Left renal cortex interstitium (tissue), 4 donors: ENCODE measurements at places on chromosomes 6 and 20. TPM values are rescaled to one million over a fixed set of nuclear protein-coding genes. Genes with fewer than 3 reads are reported as not detected.

GRCh38 chr6:164749221-164750064 is 560.0 kb downstream of the C6orf118 start:
- no peak for DNase-seq

Gene PRDM13
- not detected for polyA plus RNA-seq

- DNase-seq, result no peak
Measured at GRCh38 chr6:74657011-74657410, 548.8 kb downstream of the COL12A1 start.

Gene SEL1L2
- polyA plus RNA-seq, result not detected

GRCh38 chr20:3890398-3890751 is 1.2 kb downstream of the PANK2 start:
- DNase-seq, result no peak

DNA sequence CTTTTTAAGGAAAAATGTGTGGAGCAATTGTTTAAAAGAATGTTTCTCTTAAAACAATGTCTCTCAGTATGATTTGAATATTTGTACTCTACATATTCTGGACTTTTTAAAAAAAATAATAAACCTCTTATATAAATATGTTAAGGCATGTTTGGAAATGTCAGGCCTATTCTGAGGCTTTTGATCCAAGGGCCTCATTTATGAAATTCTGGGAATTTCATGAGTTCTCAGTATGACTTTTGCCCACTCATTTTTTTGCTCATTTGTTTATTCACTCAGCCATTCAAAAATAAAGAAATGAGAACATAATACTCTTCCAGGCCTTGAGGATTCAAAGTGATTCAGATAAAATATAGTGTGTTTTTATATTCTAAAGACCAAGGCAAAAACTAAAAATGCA is 60.4 kb downstream of the DOK5 start:
- DNase-seq, result no peak

GRCh38 chr6:121678245-121678644 is 242.8 kb downstream of the GJA1 start:
- DNase-seq, result no peak

- DNase-seq, result no peak
Measured at GRCh38 chr6:73791336-73791735, 95.3 kb downstream of the CD109 start.

GRCh38 chr6:158249340-158249836 is 62.9 kb upstream of the TULP4 start:
- no peak for DNase-seq

DNA sequence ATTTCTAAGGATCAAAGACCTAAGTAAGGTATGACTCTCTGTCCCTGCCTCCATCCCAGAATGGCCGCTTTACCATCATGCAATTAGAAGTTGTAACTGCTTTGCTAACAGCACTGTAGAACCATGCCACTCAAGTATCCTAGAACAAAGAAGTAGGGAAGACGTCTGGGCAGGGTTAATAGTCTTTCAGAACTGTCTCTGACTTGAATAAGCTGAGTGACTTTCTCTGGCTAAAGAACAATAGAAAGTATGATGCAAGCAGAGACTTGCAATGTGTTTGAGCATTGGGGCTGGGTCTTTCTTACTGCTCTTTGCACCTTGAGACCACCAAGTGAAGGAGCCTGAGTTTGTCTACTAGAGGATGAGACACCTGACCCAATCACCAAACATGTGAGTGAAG is 279.6 kb upstream of the JAG1 start:
- no peak for DNase-seq

DNA sequence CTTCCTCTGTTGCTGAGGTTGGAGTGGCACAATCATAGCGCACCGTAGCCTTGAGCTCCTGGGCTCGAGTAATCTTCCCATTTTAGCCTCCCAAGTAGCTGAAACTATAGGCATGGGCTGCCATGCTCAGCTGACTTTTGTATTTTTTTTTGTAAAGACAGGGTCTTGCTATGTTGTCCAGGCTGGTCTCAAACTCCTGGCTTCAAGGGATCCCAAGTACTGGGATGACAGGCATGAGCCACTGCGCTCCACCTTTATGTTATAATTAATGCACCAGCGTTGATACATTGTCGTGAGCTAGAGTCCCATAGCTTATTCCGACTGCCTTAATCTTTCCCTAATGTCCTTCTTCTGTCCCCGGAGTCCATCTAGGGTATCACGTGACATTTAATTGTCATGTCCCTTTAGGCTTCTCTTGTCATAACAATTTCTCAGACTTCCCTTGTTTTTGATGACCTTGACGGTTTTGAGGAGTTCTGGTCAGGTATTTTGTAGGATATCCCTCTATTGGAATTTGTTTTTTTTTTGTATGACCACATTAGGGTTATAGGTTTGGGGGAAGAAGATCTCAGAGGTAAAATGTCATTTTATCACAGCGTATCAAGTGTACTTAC is 63.9 kb downstream of the CEBPB start:
- DNase-seq, result no peak

DNA sequence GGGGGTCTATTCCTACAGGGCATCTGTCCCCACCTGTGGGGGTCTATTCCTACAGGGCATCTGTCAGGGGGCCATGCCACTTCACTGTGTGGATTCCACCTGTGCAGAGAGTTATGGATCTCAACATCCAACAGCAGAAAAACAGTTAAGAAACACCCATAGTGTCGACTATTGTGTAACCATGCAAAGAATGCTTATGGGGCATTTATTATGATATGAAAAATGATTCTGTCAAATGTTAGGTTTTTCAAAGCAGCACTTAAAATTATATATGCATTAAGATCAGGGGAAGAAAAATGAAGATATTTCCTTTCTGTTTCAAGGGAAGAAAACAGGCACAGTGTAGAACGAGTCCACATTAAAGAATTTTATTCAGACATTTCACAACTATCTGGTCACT is 2.9 kb downstream of the GPR31 start:
- no peak for DNase-seq

Gene TREM2
- polyA plus RNA-seq, result 0.28 TPM

Gene MDFI
- polyA plus RNA-seq, result 37.5 TPM

DNA sequence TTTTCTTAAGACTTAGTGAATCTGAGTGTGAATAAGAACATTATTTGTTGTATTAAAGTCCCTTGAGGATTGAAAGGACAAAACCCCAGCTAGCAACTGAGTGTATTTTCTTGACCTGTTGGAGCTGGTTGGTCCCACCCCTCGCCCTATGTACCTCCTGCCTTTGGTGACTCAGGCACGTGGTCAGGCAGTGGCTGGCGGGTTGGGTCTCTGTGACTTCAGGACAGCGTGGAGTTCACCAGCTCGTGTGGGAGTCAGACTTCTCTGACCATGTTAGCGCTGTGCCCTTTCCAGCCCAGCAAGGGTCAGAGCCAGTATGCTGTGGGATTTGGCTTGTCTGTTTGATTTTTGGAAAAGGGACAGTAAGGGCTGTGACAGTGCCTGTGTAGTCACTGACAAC is 93.7 kb downstream of the SSR1 start:
- no peak for DNase-seq

GRCh38 chr6:81819767-81820166 is 67.3 kb upstream of the TENT5A start:
- DNase-seq, result no peak

GRCh38 chr6:159758031-159759001 is 3.5 kb upstream of the ACAT2 start:
- no peak for DNase-seq

DNA sequence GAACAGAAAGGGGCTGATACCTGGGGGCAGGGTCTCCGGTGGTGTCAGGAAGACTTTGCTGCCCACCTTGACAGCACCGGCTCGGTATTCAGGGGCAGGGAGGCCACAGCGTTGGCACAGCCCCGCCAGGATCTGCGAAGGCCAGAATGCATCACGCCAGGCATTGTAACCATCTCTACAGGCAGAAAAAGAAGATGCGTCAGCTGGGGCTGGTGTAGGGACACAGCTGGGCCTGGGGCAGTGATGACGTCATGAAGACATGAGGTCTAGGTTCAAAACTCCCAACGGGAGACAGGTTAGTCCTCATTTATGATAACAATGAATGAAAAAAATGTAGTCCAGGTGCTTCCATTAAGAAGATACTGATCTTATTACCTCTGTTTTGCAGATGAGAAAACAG is 22.0 kb downstream of the ERGIC3 start:
- no peak for DNase-seq

DNA sequence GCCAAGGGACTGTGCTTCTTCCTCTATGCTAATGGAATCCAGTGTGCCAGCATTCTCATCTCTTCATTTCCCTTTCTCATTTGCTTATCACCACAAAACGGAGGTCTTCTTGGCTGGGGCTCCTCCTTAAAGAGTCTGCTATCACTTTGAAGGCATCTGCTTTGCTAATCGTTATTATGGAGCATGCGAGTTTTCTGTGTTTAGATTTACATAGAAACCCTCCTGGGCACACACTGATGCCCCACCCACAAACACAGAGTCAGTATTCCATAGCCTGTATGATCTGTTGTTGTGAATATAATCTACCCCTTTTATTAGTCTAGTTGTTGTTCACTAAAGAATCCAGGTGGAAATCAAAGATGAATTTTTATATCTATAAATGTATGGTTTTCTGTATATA is 83.4 kb upstream of the XRN2 start:
- no peak for DNase-seq

DNA sequence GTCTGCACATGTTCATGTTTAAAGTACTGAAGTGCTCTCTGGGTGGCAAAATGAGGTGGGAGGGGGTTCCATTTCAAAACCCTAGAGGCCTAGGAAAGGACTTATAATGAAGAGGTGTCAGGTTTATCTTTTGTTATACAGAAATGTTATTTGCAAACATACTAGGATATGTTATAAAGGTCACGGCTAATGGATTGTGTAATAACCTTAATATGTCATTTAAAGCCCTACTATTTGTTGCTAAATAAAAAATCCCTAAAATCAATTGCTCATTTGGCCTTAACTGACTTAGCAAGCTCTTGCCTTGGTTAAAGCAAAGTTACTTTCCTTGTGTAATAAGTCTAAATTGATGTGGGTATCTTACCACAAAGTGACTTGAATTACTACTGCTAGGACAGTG is 8.8 kb downstream of the NKX2-4 start:
- DNase-seq, result no peak

Gene ADGRF4
- polyA plus RNA-seq, result 0.21 TPM

Gene LY86
- polyA plus RNA-seq, result 1.7 TPM

Gene EMILIN3
- polyA plus RNA-seq, result 11.1 TPM

DNA sequence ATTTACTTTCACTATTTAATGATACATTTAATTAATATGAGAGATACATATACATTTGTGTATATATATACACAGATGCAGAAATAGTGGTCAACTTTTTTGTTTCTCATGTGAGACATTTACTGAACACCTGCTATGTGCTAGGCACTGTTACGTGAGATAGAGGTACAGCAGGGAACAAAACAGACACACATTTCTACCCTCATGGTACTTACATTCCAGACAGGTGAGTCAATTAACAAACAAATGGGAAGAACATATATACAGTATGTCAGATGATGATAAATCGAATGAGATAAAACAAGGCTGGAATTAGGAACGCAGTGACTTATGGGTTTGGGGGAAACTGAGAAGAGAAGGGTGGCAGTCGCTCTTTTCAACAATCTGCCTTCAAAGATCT is 5.1 kb downstream of the TFB1M start:
- DNase-seq, result no peak

GRCh38 chr20:34703424-34704176 is 544 bp upstream of the TP53INP2 start:
- no peak for DNase-seq

DNA sequence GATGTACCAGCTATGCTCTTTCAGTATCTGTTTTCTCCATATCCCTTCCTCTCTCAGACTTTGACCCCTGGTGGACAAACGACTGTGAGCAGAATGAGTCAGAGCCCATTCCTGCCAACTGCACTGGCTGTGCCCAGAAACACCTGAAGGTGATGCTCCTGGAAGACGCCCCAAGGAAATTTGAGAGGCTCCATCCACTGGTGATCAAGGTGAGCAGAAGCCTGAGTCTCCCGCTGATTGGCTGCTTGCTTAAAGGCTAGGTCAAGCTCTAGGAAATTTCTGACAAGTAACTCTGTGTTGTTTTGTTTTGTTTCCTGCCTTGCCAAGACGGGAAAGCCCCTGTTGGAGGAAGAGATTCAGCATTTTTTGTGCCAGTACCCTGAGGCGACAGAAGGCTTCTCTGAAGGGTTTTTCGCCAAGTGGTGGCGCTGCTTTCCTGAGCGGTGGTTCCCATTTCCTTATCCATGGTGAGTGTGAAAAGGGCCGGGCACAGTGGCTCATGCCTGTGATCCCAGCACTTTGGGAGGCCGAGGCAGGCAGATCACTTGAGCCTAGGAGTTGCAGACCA is 28.6 kb downstream of the C6orf89 start:
- DNase-seq, result no peak

DNA sequence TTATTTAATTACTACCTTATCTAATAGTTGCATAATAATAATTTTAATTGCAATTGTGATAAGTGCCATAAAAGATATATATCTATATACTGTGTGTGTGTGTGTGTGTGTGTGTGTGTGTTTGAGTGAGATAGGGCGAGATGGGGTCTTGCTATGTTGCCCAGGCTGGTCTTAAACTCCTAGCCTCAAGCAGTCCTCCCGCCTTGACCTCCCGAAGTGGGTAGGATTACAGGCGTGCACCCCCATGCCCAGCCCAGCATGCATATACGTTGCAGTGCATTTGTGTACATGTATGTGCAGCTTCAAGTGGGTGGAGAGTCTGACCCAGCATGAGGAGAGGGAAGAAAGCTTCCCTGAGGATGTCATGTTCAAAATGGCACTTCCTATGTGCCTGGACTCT is 4.6 kb upstream of the RIMS4 start:
- no peak for DNase-seq

DNA sequence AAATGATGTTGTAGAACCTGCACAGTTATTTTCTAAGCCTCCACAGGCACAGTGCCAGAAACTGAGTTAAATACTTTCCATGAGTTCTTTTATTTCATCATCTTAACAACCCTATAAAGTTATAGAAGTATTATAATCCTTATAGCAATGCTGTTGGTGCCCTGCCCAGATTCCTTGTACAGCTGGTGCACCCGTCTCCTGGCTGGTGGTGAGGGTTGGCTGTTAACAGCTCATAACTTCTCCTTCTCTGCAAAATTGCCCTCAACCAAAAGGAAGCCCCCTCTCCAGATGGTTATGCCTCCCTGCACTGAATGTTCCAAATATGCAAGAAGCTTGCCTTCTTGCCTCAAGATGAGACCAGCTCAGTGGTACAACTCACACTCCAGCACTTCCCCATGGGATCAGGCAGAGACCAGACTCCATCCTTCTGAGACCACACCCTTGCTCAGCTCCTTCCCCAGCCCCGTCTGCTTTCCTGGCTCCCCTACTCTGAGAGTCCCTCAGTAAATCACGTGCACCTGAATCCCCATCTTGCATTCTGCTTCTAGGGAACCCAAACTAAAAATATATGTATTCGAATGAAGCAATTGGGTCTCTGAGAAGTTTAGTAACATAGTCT is 304.4 kb upstream of the PLCB4 start:
- DNase-seq, result no peak

GRCh38 chr6:13614126-13614925 is 809 bp upstream of the NOL7 start:
- no peak for DNase-seq

Gene PKIB
- polyA plus RNA-seq, result 2.1 TPM
